RPMI7951 (cell line): ENCODE measurements at places on chromosomes 1 and 21. TPM values are rescaled to one million over a fixed set of nuclear protein-coding genes. Genes with fewer than 3 reads are reported as not detected.

Gene CELA2A
- not detected in 2 replicates for total RNA-seq

Gene HENMT1
- 13.7 and 16.7 TPM in 2 replicates for total RNA-seq

Gene OR6K3
- total RNA-seq = not detected in 2 replicates

Gene PRELP
- total RNA-seq = not detected in 2 replicates

Gene HPCAL4
- 0.10 and 0.12 TPM in 2 replicates for total RNA-seq
